ENCODE measurements at places on chromosomes 3 and 15. TPM values are rescaled to one million over a fixed set of nuclear protein-coding genes. Genes with fewer than 3 reads are reported as not detected.

SYNM gene
- 54.0 TPM for total RNA-seq

ENTPD3 gene
- total RNA-seq, result 1.3 TPM

CDHR4 gene
- total RNA-seq, result 3.2 TPM

THAP10 gene
- total RNA-seq, result 4.0 TPM

SPINT1 gene
- total RNA-seq, result 15.0 TPM

- peak; percentile 57 for DNase-seq
Measured at GRCh38 chr15:42273900-42274701, 868 bp upstream of the TMEM87A start.

DNA sequence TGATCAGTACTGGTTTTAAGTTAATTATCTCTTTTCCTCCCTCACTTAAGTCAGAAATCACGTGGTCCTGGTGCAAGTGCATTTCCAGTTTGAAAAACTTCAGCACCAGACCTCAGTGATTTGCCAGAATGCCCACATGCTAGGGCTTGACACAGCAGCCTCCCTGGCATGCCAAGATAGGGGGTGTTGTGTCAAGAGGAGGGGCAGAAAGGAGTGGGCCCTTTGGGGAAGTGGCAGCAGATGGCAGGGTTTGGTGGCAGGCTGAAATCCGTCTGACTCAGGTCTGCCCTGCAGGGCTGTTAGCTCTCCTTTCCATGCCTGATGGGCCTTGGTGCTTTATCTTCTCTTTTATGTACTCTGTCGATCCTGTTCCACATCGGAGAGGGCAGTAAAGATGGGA, 23.4 kb downstream of the PXK start:
- DNase-seq, result no peak

DNA sequence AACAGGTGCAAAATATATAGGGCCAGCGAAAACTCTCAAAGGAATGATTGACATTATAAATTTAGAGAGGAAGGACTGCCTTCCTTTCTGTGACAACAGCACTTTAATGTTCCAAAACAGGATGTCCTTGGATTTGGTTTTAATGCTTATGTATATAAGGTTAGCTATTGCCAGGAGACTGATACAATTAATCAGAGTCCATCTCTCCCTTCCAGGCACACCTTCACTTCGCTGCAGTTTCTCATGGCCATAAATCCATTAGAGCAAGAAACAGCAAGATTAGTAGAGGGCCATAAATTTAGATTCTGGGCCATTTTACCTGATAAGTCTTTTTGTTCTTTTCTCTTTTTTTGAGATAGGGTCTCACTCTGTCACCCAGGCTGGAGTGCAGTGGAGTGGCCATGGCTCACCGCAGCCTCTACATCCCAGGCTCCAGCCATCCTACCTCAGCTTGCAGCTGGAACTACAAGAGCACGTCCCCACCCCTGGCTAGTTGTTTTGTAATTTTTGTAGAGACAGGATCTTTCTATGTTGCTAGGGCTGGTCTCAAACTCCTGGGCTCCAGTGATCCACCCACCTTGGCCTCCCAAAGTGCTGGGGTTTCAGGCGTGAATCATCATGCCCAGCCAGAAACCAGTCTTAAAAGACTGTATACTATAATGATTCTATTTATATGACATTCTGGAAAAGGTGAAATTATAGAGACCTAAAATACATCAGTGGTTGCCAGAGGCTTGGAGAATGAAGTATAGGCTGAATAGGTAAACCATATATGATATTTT, 15.7 kb upstream of the TFRC start:
- no peak for DNase-seq

DNA sequence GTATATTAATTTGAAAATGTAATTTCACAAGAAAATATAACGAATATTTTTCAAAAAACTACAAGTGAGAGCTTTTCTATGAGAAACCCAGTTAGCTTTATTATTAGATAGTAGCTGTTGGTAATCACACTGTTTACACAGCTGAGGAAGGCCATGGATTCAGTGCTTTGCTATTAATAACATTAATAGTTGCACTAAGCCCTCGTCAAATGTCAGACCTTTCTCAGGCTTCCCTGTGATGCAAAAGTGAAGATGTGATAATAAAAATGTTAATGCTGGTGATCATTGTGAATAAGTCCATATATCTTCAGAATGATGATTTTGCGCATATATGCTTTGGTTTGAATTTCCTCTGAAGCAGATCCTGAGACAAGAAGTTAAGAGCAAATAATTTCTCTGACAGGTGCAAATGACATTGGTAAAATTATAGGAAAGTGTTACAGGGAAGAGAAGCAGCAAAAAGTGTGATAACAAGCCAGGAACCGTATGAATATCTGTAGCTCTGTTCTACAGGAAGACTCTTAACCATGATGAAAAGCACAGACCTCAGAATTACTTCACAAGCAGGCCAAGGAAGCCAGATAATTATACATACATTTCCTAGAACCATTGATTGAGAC, 56.5 kb upstream of the CNTN6 start:
- no peak for DNase-seq

- no peak for DNase-seq
Measured at GRCh38 chr3:135895734-135896121, 69.8 kb upstream of the PPP2R3A start.

DNA sequence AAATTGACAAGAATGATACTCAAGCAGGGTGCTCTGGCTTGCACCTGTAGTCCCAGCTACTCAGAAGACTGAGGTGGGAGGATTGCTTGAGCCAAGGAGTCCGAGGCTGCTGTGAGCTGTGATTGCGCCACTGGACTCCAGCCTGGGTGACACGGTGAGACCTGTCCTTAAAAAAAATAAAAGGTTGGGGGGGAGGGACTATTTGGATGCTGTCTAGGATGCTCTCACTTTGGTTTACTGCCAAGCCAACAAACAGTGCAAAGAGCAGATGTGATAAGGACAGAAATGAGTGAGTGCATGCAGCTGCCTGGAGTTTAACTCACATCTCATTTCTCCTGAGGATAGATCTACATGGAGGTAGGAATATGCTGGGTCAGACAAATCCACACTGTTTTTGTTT, 130.0 kb downstream of the FRMD4B start:
- DNase-seq, result no peak

- no peak for DNase-seq
Measured at GRCh38 chr3:197010556-197011351, 18.9 kb downstream of the MELTF start.

DNA sequence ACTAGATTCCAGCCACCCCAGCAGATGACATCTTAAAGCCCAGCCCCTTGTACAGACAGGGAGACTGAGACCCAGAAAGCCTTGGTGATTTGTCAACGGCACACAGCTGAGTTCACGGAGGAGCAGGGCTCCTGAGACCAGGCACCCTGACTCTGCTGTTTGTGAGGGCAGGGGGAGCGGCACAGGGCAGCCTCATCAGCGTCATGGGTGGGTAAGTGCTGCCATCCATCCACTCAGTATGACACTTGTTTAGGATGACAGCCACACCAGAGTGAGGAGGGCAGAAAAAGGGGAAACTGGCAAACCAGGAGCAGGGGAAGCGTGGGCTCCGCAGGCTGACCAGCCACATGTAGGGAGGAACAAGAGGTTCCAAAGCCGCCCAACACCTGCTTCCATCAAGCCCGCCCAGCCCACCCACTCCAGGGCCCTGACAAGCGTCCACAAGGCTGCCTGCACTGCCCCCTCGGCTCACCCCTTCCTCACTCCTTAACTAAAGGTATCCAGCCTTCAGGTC, 19.9 kb downstream of the RBPMS2 start:
- no peak for DNase-seq

- no peak for DNase-seq
Measured at GRCh38 chr3:131802029-131802428, 232.8 kb downstream of the CPNE4 start.

GRCh38 chr3:53219895-53220483, 35.8 kb downstream of the TKT start:
- DNase-seq, result peak; percentile 76

- DNase-seq, result no peak
Measured at GRCh38 chr3:32856355-32856889, 38.6 kb downstream of the TRIM71 start.

DNA sequence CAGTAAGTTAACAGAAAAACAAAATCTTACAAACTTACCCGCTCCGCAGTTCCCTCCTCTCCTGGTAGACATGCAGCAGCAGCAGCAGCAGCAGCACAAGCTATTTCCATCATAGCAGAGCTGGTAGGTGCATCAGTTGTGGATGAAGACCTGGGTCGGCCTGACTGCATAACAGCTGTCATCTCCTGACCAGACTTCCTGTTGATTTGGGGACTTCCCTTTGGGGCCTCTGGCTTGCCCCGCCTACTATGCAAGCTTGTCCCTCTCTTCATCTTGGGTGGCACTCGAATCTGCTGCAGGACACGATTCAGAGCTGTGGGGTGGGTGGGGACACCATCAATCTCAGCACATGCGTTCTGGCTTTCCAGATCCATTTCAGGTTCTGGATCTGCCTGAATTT, 65.7 kb downstream of the TMCC1 start:
- no peak for DNase-seq
